Renal cortex interstitium (tissue), 15 donors: ENCODE measurements at places on chromosomes 7 and 10. TPM values are rescaled to one million over a fixed set of nuclear protein-coding genes. Genes with fewer than 3 reads are reported as not detected.

The CCDC136 gene
- 16.1 TPM for polyA plus RNA-seq

DNA sequence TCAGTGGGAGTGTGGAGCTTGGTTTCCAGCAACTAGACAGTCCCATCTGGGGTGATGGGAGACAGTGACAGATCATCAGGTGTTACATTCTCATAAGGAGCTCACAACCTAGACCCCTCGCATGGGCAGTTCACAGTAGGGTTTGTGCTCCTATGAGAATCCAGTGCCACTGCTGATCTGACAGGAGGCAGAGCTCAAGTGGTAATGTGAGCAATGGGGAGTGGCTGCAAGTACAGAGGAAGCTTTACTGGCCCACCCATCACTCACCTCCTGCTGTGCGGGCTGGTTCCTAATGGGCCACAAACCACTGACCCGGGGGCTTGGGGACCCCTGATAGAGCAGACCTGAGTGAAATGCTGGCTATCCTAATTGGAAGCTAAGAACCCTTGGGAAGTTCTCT is 242.8 kb downstream of the BAMBI start:
- no peak for DNase-seq

GRCh38 chr7:24172856-24173255 is 111.1 kb upstream of the NPY start:
- DNase-seq, result no peak

DNA sequence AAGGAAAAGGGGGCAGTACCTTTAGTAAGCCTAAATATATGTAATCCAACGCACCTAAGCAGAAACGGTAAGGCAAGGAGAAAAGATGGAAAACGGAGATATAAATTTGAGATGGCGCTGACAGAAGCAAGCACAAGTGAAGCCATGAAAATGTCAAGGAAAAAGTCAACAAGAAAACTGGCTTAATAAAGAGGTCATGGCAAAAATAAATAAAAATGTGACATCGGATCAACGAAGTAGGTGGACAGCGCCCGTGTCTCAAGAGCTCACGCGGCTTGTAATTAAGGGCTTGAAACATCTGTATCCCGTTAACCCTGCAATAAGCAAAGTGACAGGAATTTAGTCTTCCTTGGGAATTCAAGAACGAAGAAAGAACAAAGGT is 611 bp downstream of the NDUFA5 start:
- no peak for DNase-seq

- no peak for DNase-seq
Measured at GRCh38 chr7:7736671-7737070, 18.3 kb upstream of the RPA3 start.

- DNase-seq, result no peak
Measured at GRCh38 chr10:118340486-118340885, 1.6 kb downstream of the FAM204A start.

DNA sequence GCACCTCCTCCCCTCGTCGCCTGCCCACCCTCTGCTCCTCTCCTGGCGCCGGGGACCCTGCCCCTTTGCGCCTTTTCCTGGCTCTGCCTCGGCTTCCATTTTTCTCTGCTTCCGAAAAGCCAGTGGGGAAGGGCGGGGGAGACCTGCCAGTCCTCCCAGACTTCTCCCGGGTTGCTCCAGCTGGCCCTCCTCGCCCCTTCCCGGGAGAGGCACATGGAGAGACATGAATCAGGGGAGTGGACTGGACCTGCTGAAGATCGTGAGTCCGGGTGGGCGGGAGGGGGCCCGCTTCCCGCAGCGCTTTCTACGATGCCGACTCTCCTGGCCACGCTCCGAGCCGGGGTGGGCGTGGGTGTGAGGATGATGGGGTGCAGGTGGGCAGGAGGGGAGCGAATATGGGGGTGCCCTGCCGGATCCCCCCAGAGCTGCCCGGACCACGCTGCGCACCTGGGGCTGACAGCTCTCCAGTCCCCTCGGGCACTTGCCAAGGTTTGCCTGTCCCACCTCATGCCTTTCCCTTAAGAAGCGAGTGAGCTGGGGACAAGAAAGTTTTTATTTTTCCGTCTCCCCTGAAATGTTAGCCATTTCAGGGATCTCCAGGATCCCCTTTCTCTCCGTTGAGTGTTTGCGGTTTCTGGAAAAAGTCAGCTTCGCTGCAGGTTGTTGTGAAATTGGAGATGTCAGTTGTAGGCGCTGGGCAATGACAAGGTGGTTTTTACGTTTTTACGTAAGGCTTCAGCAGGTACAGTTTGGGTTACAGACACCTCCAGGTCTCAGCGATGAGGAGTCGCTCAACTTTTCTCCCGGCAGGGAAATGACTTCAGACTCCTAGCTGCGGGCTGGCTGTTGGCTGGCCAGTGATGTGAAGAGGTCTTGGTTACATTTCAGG is 977 bp downstream of the CACNB2 start:
- DNase-seq, result no peak

GRCh38 chr10:5817322-5818047 is 4.3 kb upstream of the GDI2 start:
- DNase-seq, result no peak

GRCh38 chr7:123712619-123713018 is 36.2 kb downstream of the WASL start:
- no peak for DNase-seq

DNA sequence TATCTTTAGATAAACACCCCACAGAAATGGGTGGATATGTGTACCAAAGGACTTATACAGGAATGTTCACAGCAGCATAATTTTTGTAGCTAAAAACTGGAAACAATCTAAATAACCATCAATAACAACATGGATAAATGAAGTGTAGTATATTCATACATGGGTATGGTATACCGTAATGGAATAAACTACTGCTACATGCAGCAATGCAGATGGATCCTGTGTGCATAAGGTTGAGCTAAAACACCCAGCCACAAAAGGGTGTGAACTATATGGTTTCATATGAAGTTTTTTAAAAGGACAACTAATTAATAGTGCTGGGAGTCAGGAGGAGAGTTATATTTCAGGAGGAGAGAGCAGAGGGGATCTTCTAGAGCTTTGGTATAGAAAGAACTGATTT is 389.6 kb downstream of the GFRA1 start:
- DNase-seq, result no peak
